Anterior cingulate cortex (tissue), 58 donors: ENCODE measurements at places on chromosomes 2 and 18.
A peak's percentile ranks its signal among the peaks of the same experiment; 100 is the strongest.

GRCh38 chr2:192146069-192147015 lies 48.4 kb downstream of the TMEFF2 start:
- DNase-seq = no peak

DNA sequence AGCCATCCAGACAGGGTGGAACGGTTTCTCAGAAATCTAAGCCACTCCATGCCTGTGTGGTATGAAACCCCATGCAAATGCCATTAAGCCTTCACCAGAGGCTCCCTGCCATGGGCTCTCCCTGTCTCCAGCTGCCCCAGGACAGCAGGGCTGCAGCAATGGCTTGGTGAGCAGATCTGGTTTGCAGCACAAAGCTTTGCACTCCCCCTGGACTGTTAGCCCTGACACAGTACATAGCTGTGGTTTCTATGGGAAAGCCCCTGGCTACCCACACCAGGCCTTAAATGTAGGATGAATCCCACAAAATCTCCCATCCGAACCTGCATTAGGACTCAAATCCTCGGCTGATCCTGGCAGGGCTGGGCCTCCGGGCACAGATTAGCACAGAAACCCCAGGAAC lies 291.6 kb downstream of the TNS1 start:
- DNase-seq = no peak

GRCh38 chr2:95350774-95351597 lies 51.5 kb upstream of the FAHD2A start:
- DNase-seq = no peak

DNA sequence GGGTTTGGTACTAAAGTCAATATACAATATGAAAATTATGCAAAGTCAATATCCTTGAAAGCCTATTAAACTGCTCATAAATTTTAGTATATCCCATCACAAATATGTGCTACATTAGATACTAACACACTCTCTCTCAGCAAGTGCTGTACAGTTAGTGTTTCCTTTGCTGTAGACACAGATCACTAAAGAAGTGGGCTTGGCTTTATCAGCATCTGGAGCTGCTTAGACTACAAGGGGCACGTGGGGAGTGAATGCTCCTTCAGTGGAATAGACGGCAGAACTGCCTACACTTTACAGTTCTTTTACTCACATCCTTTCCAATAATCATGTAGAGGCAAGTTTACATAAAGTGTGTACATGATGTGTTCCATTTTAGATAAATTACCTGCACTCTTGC lies 26.0 kb upstream of the EFEMP1 start:
- no peak for DNase-seq

- peak; percentile 5 for DNase-seq
Measured at GRCh38 chr2:146867477-146867986, 977.3 kb upstream of the ACVR2A start.

- peak; percentile 29 for DNase-seq
Measured at GRCh38 chr18:46333431-46334135, 229.4 kb downstream of the HAUS1 start.

DNA sequence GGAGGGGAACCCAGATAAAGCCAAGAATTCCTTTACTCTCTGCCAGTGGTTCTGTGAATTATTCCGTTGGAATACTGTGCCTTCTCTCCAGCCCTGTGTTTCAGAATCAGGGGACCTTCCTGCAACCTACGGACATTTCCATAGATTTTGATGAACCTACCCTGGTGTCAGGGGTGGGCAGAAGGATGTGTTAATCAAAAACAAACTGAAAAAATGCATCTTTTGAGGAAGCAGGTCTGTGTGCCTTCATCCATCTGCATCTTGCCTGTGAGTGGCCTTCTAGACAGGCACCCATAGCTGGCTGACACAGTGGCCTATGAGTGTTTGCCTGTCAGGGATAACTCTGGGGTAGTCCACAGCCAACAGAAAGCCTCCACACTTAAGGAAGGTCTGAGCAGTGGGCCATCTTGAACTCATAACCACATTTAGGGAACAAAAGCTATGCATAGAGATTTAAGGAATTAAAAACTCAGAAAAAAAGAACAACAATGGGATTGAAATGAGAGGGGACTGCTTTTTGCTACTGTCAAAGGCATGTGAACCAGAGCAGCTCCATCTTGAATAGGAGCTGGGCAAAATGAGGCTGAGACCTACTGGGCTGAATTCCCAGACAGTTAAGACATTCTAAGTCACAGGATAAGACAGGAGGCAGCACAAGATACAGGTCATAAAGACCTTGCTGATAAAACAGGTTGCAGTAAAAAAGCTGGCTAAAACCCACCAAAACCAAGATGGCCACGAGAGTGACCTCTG lies 45.9 kb upstream of the ITGA6 start:
- no peak for DNase-seq

DNA sequence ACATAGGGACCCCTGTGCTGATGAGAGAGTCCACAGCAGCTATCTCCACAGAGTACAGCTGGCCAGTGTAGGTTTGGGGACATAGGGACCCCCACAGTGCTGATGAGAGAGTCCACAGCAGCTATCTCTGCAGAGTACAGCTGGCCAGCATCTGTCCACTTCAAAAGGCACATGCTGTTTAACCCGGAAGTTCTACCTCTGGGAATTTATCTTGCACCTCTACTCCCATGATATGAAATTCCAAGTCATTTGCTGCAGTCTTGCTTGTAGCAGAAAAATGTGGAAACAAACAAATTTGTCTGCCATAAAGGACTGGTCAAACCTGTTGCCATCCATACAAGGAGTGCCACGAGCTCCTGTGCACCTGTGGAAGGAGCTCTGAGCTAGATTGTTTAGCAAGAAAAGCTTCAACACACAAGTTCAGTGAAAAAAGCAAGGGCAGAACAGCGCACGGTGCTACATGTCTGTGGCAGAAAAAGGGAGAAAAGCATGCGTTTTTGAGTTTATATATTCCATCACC lies 33.1 kb downstream of the LRRFIP1 start:
- no peak for DNase-seq

- DNase-seq = no peak
Measured at GRCh38 chr2:157413326-157414035, 30.4 kb downstream of the CYTIP start.

DNA sequence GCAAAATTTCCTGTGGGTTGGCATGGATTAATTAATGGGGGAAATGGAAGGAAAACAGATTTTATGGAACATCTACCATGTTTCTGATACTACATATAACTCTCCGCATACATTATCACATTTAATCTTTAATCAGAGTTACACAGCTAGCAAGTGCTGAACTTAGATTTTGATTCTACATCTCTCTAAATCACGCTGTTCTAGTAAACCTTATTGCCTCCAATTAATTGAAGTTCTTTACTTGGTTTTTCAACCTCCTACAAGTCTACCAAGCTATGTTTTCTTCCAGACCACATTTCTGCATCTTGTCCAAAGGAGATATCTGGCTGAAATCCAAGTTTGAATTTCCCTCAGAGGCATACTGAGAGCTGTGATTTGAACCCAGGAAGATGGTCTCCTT lies 125.8 kb upstream of the GAREM1 start:
- no peak for DNase-seq

- peak; percentile 25 for DNase-seq
Measured at GRCh38 chr2:174729797-174730697, 34.2 kb downstream of the CHRNA1 start.

DNA sequence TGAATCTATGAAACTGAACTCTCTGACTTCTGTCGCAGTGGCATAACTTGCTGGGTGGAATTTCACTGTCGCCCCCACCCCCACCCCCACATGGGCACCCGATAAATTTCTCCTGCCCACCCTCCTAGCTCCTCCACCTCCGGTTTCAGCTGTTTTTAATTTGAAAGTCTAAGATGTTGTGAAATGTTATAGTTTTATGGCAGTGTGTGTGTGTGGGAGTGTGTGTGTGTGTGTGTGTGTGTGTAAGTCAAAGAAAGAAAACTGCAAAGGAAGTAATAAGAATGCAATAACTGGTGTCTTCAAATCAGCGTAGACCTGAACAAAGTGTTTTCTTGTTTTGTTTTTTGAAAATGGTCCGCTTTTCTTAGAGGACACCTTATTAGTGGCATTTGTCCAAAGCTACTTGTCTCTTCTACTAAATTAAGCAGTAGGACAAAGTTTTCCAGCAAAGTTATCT lies 388 bp downstream of the DTNA start:
- no peak for DNase-seq

GRCh38 chr18:9825571-9826073 lies 60.2 kb upstream of the TXNDC2 start:
- no peak for DNase-seq

- DNase-seq = no peak
Measured at GRCh38 chr2:216205486-216205885, 96.3 kb downstream of the XRCC5 start.
